CD4-positive, alpha-beta memory T cell (primary cell): ENCODE measurements at places on chromosomes 4 and X.

DNA sequence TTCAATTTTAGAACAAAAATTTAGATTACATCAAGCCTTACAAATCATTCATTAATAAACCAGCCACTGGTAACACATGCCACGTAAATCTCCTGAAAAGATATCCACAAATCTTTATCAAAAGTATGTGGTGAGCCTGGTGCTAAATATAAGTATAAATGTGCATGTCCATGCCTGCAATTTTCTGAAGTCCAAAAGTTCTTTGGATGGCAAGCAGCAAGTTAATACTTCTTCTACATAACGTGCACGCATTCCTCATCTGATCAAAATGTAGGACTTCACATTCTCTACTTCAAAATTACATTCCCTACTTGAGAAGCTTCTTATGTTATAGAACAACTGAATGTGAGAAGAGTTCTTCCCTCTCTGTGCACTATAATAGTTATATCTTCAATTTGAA lies 49.8 kb downstream of the HHIP start:
- no peak for DNase-seq

GRCh38 chr4:142274137-142274536 lies 572.0 kb downstream of the INPP4B start:
- DNase-seq, result no peak

- no peak for DNase-seq
Observed at GRCh38 chr4:99264927-99265326, 25.9 kb downstream of the ADH1A start.

GRCh38 chr4:38153387-38153760 lies 193.2 kb downstream of the PTTG2 start:
- DNase-seq, result no peak

GRCh38 chr4:127849505-127850234 lies 31.0 kb upstream of the PLK4 start:
- no peak for DNase-seq

- no peak for DNase-seq
Observed at GRCh38 chrX:110786486-110786885, 9.1 kb downstream of the CHRDL1 start.
